ENCODE measurements at places on chromosomes 16 and 17.

DNA sequence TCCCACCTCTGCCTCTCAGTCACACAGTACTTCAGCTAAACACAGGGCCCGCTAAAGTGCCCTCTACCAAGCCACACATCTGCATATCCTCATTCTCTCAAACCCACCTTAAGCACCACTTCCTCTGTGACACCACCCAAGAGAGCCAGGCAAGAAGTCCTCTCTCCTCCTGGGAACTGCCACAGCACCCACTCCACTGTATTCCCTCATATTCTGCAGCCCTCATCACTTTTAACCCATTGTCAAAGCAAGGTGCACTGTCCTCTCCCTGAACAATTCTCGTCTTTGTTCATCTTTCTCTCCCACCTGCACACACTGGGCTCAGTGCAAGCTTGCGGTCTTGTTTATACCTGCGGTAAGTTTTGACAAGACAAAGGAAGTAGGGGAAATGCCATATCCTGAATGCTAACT is 13.6 kb downstream of the CHD9 start:
- DNase-seq = no peak

- peak; percentile 12 for DNase-seq
These were observed 99.9 kb upstream of the CORO6 start for GRCh38 chr17:29722411-29723198.

GRCh38 chr16:12699161-12699560 is 104.5 kb downstream of the CPPED1 start:
- no peak for DNase-seq

GRCh38 chr16:55297062-55297909 is 26.7 kb upstream of the IRX6 start:
- no peak for DNase-seq

DNA sequence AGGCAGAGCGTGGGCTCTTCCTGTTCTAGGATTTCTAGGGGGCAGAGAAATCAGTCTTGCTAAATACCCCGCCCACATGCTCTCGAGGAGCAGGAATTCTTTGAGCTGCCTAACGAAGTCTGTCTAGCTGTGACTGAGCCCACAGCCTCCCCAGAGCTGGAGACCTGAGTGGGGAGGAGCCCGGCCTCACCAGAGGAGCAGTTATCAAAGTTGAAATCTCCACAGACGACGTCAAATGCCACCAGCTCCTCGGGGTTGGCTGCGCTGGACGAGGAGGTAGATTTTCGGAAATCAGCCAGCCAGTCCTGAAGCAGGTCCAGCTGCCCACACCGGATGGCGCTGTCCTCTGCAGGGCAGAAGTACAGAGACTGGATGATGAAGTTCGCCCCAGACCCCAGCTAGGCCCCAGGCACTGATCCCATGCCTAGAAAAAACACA is 53.8 kb downstream of the PRMT7 start:
- no peak for DNase-seq

GRCh38 chr17:17719966-17720543 is 38.8 kb downstream of the RAI1 start:
- no peak for DNase-seq

DNA sequence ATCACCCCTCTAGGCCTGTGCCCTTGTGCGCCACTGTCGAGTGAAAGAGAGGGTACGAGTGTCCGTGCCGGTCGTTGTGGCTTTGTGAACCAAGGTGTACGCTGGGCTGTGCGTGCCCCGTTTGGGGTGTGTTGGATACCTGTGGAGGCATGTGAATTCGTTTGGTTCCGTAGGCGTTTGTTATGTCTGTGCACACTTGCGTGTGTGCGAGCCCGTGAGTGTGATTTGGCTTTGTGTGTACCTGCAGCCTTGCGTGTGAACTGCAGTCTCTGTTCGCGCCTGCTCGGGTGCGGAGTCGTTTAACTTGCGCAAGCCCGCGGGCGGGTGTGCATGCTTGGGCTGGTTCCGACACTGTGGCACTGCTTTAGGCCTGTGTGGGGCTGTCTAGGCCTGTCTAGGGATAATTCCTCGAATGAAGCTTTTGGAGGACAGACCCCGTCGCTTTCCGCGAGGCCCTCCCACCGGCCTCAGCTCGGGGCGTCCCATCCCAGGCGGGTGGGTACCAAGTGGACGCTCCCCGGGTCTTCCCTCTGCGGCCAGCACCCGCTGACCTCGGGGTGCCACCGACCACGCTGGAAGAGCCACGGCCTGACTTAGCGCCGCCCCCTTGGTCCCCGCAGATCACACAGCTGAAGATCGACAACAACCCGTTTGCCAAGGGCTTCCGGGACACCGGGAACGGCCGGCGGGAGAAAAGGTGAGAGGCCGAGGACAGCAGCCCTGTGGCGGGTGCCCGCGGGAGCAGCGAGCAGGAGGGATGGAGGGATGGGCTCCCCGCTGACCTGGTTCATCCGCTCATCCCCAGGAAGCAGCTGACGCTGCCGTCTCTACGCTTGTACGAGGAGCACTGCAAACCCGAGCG is 4.4 kb downstream of the TBX2 start:
- no peak for DNase-seq

DNA sequence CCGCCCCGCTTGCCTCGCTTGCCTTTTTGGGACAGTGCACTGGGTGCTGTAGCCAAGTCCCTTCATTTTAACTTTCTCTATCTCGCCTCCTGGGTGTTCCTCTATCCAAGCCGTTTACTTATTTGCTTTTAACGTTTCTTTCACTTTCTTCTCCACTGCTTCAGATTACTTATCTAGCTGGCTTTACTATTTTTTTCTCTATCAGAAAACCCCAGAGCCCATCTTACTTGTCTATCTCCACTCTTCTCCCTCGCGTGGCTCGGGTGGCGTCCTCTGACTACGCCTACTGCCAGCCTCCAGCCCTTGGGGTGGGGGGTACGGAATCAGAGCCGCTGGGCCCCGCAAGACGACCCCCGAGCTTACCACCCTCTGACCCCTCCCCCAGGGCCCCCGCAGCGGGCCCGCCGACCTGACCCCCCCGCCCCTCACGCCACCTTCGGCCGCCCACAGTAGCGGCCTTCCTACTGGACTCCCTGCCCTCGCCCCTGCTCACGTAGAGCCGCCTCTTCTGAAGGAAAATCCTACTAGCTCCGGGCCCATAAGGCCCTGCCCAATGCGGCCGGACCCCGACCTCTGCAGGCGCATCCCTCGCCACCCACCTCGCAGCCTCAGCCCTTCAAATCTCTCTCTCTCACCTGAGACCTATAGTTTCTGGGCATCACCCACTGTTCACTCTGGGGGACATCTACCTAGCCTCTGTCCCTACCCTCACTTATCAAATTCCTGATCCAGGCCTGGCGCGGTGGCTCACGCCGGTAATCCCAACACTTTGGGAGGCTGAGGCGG is 1.0 kb upstream of the SLC12A4 start:
- no peak for DNase-seq

GRCh38 chr16:87464691-87465300 is 28.0 kb downstream of the ZCCHC14 start:
- DNase-seq = no peak

DNA sequence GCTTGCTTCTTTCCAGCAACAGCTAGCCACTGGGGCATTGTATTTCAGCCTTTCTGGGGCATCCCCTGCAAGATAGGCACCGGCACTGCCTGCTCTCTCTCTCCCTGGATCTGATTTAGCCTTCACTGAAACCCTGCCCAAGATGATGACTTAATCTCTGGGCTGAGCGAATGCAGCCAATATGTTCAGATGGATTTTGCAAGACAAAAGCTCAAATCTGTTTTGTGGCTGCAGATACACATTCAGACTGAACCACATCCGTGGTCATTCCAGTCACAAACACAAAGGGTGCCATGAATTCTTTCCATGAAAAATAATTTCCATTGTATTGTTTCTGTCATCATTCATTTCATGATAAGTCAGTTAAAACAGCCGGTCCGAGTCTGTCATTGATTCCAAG is 24.2 kb downstream of the SOST start:
- no peak for DNase-seq

DNA sequence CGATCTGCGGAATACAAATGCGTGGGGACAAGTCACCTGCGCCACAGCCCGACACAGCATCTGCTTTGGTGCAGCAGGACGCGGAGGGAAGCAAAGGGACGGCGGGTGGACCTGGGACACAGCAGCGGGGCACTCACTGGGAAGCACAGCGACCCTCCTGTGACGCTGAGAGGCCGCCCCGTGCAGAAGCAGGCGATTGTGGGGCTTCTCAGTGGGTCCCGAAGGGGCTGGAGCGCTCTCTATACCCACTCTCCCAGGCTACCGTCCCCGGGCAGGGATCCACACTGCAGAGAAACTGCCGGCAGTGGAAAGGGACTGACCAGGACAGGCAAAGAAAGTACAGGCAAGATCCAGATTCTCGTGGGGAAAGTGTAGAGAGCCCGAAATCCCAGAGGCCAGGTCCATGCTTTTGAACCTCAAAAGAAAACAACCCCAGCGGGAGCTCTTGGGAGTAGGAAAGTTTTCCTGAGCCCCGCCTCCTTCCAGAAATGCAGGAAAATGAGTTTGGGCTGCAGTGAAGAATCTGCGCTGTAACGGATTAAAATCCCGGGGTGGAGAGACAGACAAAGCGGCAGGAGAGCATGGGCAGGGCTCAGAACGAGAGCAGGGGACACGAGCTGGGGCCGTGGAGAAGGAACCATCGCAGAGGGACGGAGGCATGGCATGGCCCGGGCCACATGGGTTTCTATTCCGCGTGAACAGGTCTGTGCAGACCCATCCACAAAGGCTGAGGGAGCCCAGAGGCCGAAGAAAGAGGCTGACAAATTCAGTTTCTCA is 12.7 kb downstream of the COX4I1 start:
- no peak for DNase-seq

- no peak for DNase-seq
These were observed 10.9 kb downstream of the RABEP2 start for GRCh38 chr16:28913946-28914724.

DNA sequence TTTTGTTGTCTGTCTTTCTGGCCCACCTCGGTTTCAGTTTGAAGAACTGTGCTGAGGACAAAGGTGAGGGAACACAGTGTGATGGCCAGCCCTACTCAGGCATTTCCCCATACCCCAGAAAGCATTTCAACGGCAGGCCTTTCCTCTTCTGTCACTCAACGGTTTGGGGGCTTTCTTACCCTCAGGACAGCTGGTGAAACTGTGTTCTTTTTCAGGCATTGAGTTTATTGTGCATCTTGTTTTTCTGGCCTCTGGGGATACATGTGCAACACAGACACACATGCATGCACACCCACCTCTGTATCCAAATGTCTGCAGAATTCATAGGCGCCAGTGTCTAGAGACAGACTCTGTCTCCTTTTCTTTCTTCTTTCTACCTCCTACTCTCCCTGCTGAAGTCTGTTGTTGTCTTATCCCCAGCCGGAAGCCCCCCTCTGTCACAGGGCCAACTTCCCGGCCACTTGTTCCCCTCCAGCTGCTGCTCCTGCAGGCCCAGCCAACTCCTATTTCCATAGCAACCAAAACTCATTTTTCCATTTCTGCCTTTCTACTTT is 17.0 kb downstream of the CHD9 start:
- DNase-seq = no peak

- no peak for DNase-seq
These were observed at the start of gene PSMB10 for GRCh38 chr16:67936124-67936879. Gene PSMB10 (minus strand): TSS chr16:67936850. CDS start chr16:67936749, 101 bp downstream.

- no peak for DNase-seq
These were observed 13.5 kb downstream of the G6PC1 start for GRCh38 chr17:42913981-42914617.

GRCh38 chr17:72171703-72172667 is 51.2 kb downstream of the SOX9 start:
- DNase-seq = no peak

- DNase-seq = no peak
These were observed 230.5 kb upstream of the ASIC2 start for GRCh38 chr17:33523577-33523981.

GRCh38 chr17:62705778-62706597 is 78.5 kb downstream of the MRC2 start:
- DNase-seq = no peak

DNA sequence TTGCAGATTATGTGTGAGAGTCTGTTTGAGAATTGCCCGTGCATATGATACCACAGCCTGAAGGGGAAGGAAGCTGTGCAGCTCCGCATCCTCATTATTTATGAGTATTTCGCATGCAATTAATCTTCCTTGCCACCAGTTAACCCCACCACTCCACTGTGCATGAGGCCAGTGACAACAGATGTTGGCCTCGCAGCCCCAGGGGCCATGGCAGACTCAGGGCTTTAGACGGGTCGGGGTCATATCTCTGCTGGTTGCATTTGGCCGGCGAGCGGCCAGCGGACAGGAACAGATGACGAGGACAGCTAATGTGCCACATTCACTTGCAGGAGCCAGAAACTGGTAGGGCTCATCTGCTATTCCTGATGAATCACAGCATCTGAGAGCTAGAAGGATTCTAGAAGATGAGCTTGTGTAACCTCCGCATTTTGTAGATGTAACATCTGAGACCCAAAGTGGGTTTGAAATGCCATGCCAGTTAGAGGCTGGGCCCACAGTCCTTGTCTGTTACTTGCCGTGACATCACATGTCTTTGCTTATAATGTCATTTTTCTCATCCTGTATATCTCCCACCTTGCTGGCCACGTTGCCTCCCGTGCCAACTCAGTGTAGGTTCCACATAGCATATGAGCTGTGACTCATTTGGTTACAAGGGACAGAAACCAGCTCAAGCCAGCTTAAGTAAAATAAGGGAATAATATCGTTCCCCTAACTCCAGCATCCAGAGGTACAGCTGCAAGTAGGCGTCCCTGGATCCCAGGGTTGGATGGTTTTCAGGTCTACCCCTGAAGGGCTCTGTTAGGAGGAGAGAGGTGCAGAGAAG is 137.2 kb downstream of the SNX29 start:
- no peak for DNase-seq

DNA sequence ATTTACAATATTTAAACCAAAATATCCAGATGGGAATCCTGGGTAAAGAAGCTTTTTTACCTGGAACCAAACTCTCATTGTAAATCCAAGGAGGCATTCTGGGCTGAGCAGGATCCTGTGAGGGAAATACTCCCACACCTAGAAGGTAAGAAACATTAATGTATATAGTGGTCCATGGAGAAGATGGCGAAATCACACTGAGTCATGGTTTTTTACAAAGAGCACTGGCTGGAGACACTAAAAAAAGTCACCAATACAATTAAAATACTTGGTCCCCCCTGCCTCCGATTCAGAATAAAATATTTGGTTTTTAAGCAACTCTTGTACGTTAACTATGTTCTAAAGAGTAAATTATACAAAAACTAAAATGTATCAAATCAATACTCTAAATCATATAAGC is 32.9 kb downstream of the SYNRG start:
- DNase-seq = no peak

- no peak for DNase-seq
These were observed 100.3 kb downstream of the ZFHX3 start for GRCh38 chr16:72947379-72948237.

DNA sequence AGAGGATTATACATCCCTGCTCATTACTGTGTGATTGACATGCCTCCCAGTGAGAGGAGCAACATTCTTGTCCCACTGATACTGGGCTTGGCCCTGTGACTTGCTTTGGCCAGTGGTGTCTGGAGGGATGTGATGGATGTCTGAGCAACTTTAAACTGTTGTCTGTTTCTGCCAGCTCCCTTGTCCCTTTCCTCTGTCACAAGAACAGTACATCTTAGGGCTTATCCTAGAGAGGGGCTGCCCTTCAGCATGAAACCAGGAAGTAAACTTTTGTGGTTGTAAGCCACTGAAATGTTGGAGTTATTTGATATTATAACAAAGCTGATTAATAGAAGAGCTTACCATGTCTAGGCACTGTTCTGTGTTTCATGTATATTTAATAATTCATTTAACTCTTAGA is 82.9 kb upstream of the GPRC5B start:
- DNase-seq = no peak

GRCh38 chr16:89358030-89359005 is 132.0 kb downstream of the ANKRD11 start:
- no peak for DNase-seq

GRCh38 chr17:27513849-27514248 is 57.6 kb downstream of the KSR1 start:
- no peak for DNase-seq

Measured in stimulated activated CD8-positive, alpha-beta memory T cell treated with anti-CD3 and anti-CD28 coated beads, Interleukin-15, amount 100 ng/mL, for 4 hours (primary cell).